NCI-H2227 treated with DMSO at 0.1 percent for 48 hours (cell line): ENCODE measurements at places on chromosomes 13 and 19.

GRCh38 chr19:55362990-55363716 lies at the start of gene GARIN5B:
TSS of gene GARIN5B (minus strand) at chr19:55363260. CDS start at chr19:55363066, 194 bp downstream.
- DNase-seq, result no peak

- DNase-seq, result no peak
These were observed 27.2 kb upstream of the CBY2 start for GRCh38 chr13:45674908-45675307.

DNA sequence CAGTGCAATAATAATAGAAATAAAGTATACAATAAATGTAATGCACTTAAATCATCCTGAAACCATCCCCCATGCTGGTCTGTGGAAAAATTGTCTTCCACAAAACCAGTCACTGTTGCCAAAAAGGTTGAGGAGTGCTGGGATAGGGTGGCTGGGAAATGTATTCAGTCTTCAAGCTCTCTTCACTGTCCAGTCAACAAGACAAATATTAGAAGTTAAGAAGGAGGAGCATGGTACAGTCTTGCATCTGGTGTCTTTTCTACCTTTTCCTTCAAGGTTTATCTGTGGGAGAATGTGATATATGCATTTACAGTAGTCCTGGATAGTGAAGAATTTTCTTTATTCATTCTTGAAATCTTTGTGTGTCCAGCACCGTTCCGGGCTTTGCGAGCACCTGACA lies 203.4 kb downstream of the GPC5 start:
- no peak for DNase-seq

DNA sequence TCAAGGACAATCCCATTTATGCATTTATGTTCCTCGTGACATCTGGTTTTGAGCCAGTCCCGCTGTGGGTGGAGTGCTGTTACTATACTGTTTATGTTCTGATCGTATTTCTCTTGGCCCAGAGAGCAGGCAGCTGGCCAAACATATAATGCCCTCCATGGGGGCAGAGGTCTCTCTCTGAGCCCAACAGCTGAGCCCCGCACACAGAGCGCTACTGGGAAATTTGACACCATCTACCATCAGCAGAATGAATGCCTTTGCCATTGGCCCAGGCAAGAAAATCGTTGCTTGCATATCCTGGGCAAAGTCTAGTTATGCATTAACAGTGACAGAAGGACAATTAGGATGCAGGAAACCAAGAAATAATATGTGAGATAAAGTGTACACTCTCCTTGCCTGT lies 126.8 kb upstream of the CACNA1A start:
- peak; percentile 74 for DNase-seq

- no peak for DNase-seq
These were observed 154.0 kb upstream of the TSHZ3 start for GRCh38 chr19:31503211-31503610.

- no peak for DNase-seq
These were observed 15.3 kb upstream of the MAP1S start for GRCh38 chr19:17703824-17704463.

DNA sequence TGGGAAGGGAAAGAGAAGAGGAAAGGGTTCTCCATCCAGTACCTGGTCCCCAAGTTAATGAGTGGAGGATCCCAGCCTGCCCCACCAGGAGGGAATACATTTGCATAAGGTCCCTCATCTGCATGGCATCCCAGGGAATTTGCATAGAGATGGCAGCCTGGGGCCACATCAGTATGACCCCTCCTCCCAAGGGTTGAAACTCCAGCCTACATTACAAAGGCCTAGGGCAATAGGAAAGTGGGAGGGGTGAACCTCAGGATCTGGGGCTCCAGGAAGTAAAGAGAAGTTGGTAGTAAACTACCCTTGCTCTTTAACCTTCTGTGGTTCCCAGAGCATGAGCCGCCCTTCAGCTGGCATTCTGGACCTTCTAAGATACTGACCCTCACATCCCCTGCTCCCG lies 6.8 kb upstream of the NECTIN2 start:
- no peak for DNase-seq

DNA sequence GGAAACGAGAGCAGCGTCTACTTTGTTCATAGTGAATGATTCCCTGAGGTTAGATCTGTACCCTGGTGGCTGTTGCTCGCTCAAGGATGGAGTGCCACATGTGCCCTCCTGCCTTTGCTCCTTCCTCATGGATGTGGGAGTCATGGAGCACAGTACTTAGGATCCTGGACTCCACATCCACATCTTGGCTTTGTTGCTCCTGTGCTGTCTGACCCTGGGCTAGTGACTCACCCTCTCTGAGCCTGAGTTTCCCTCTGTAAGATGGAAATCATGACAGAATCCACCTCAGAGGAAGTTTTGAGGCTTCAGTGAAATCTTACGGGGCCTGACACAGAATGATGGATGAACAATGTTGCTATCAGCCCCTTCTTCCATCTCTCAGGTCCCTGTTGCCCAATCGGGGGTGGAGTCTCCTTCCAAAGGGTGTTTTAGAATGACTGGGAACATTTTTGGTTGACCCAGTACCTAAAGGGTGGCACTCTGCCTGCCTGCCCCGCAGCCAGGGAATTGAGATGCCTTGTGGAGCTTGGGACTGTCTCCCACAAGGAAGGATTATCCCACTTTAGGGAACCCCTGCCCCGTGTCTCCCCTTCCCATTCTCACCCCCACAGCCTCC lies 9.8 kb upstream of the TIMM50 start:
- DNase-seq, result no peak

DNA sequence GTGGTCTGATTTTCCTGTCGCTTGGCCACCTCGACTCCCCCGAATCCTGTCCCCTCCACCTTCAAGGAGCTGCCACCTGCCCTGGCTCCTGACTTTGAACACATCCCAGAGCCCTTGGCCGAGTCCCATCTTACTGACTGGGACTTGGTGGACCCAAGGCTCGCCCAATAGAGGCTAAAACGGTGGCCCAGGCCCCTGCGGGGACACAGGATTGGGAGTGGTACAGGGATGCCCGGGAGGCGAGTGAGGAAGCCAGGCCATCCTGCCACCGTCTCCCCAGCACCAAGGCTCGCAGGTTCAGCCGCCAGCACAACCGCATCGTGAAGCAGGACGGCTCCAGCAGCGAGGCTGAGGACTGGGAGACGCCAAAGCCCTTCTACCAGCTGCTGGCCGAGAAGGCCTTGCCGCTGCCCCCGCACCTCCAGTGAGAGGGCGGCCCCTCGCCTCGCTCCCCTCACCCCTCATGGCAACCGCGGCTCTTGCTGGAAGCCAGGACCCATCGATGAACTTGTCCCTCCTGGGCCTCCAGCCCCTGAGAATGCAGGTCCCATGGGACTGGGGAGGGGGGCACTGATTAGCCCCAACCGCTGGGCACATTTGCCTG lies 5.3 kb downstream of the SIX5 start:
- DNase-seq, result no peak

DNA sequence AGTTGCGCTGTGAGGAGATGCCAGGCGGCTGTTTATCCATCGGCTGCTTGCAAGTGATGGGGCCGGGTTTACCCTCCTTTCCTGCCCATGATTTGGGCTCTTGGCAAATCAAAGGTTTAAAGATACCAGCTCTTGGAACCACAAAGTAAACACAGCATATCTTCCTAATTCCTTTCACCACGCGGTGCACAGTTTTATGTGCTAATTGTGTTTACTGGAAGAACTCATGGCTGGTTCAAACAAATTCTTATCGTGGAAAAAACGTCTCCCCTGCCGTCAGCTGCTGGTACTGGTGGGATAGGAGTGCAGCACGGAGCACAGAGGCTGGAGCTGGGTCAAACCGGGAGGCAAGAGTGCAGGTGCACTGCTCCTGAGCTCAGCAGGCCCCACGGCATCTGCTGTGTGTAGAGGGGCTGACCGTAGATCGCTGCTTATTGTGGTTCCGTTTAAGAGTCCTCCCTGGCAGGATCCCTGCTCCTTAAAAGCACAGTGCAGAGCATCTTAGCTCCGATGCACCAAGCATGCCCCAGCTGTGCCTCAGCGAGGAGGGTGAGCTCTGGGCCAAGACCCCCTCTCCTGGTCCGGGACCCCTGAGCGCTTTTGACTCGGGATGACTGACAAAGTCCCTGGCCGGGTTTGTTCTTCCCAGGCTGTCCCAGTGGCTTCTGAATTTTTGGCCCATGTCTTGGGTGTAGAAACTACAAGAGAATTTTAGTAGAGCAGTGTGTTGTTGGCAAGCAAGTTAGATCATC lies 51.3 kb upstream of the GAS6 start:
- no peak for DNase-seq

GRCh38 chr13:78816154-78816553 lies 157.2 kb upstream of the OBI1 start:
- DNase-seq, result no peak

DNA sequence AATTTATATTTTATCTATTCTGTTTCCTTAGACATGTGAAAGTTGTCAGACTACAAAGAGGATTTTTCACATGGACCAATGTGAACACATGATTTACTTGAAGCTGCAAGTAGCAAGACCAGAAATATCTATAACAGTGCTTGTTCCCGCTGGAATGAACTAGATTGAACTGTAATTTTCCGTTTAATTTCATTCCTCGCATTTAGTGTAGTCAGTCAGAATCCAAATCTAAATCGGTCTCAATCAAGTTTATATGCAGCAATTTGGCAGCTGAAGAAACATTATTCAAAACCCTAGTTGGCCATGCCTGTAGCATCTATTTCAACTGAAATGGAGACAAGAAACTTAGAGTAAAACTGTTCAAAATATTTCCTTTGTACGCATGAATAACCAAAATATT lies 570.7 kb upstream of the SLITRK5 start:
- no peak for DNase-seq

DNA sequence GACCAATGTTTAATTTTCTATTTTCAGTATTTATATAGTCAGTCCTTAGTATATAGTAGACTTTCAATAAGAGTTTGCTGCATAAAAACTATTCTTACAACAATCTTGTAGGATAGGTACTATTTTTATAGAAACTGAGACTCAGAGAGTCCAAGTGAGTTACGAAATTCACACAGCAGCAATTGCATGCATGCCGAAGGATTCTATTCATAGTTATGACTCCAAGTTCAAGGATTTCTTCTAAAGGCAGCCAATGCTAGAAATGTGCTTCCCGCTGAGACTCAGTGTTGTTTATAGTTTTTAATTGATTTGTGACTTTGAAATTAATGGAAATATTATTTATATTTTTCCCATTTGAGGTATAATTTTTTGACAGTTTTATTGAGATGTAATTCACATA lies 62.7 kb upstream of the CSNK1A1L start:
- DNase-seq, result no peak

DNA sequence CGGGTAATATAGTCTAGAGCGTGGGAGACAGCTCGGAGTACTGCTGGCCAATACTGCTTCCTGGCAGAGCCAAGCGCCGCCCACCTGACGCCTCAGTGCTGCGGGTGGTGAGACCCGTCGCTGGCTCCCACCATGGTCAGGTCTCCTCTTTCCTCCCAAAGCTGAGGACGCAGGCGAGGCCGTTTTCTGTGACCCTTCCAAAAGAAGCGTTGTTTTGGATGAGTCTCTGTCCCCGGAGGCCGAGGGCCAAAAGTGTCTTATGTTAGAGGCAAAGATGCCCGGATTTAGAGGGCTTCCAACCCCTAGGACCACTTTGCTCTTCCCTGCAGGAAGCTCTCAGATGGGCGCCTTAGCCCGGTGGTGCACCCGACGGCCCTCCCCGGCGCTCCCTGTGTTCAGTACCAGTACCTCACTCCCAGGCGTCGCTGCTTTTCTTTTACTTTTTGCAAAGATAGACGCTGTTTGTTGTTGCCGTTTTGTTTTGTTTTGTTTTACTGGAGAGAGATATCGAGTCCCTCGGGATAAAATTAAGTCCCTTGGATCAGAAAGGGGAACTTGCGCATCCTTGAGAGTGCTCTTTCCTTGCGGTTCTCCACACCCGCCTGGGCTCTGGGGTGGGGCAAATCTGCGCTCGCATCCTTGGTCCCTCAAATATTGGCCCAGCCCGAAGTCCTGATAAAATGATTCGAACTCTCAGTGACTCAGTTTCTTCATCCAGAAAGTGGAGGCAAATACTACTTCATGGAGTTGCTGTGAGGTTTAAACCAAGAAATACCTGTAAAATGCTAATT lies 7.0 kb downstream of the PDX1 start:
- no peak for DNase-seq

- DNase-seq, result no peak
These were observed 23.1 kb upstream of the KLF5 start for GRCh38 chr13:73035660-73036059.

- peak; percentile 1 for DNase-seq
These were observed 850 bp downstream of the MTMR6 start for GRCh38 chr13:25286308-25286968.

- no peak for DNase-seq
These were observed 53.3 kb upstream of the C13orf46 start for GRCh38 chr13:114027046-114027715.

DNA sequence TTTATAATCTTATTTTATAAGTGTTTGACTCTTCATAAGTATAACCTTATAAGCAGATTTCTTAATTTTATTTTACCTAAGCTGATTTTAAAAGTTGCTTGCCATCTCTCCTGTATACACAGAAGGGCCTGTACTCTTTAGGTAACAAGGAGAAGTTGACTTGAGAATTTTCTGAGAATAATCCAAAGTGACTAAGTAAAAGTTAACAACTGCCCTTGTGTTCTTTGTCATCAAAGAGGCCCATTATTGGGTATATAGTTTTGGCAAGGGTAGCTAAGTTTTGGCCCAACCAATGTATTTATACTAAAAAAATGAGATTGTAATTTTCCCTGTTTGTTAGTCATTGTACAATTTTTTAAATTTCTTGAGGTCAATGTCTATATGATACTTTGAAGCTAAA lies 3.2 kb downstream of the LCP1 start:
- no peak for DNase-seq
